Right lung (tissue), 10 donors: ENCODE measurements at places on chromosomes 7 and 10.

DNA sequence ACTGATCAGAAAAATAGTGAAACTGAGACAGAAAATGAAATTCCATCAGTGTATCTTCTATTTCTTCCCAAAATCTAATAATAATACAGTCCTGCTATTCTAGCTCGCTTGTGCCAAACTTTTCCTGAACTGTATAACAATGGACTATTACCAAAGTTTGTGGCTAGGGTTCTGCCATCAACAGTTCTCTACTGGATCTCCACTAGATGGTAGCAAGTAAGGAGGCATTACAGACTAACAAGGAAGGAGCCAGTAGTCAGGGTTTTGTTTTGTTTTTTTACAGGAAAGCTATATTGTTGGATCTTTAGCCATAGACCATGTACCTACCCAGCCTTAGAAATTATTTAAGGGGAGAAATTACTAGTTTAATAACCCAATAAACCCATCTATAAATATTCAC is 10.8 kb downstream of the MTERF1 start:
- DNase-seq: no peak

- DNase-seq: no peak
Measured at GRCh38 chr10:124037784-124038183, 55.6 kb downstream of the CHST15 start.

DNA sequence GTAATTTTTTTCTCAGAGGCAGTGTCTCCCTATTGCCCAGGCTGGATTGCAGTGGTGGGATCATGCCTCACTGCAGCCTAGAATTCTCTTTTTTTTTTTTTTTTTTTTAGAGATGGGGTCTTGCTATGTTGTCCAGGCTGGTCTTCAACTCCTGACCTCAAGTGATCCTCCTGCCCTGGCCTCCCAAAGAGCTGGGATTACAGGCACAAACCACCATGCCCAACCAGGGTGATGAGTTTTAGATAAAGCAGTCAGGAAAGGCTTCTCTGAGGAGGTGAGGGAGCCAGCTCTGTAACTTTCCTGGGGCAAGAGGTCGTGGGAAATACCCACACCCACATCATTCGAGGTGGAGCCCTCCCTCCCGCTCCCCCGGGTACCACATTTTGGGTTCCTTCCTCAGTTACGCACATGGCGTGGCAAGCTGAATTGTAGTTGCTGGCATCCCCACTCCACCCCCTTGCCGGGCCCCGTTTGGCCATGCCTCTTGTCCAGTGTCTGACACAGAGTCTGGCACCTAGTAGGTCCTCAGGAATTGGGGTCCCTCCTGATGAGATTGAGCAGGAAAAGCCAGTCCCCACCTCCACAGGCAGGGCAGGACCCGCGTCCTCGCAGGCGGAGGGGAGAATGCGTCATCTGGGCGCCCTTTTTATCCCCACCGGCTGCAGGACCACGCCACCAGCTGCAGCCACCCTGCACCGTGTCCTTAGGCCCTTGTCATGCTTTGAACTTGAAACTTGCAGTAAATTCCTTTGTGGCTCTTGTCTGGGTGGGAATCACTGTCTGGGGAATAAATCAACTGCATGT is 43.4 kb downstream of the CLIP2 start:
- no peak for DNase-seq

GRCh38 chr7:79979437-79979836 is 155.2 kb upstream of the GNAI1 start:
- DNase-seq: peak; percentile 28

GRCh38 chr10:77417806-77418640 is 219.6 kb downstream of the KCNMA1 start:
- DNase-seq: no peak

DNA sequence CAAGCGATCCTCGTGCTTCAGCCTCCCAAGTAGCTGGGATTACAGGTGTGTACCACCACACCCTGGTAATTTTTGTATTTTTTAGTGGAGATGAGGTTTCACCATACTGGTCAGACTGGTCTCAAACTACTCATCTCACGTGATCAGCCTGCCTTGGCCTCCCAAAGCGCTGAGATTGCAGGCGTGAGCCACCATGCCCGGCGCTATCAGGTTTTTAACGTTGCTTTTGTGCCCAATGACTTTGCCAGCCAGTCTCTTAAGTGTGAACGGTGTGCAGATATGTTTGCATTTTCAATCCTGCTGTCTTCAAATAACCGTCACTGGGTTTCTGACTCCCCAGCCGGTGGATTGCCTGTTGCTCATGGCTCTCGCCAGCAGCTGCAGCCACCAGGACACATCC is 201.8 kb upstream of the PPP2R2D start:
- DNase-seq: no peak

GRCh38 chr7:135930565-135931461 is 46.3 kb downstream of the MTPN start:
- no peak for DNase-seq

- no peak for DNase-seq
Measured at GRCh38 chr7:131524115-131524514, 32.3 kb downstream of the PODXL start.

- no peak for DNase-seq
Measured at GRCh38 chr10:60872451-60872850, 71.5 kb downstream of the RHOBTB1 start.

GRCh38 chr7:77893813-77894212 is 95.2 kb downstream of the PHTF2 start:
- no peak for DNase-seq

DNA sequence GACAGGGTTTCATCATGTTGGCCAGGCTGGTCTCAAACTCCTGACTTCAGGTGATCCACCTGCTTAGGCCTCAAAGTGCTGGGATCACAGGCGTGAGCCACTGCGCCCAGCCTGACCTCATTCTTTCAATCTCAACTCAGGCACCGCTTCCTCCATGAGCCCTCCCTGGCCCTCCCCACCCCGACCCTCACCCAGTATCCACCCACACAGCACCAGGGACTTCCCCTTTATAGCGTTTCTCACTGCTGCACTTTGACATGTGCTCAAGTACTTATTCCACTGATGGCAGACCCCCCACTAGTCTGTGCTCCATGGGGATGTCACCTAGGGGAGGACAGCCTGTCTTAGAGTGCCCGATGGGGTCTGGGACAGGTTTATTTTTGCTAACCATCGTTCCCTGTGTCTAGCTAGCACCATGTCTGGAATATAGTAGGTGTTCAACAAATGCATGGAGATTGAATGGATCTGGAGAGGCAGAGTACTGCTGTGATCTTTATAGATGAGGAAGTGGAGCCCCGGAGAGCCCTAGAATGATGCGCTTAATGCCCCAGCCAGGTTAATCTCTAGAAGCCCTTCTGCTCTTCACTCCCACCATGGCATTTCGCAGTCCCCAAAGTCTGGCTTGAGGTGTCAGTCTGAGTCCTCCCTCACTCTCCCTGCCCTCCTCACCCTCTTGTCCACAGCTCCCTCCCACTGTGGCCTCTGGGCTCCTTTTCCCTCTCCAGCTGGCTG is 258.8 kb downstream of the RPS24 start:
- no peak for DNase-seq
